ENCODE measurements at places on chromosomes 1 and 21.
A peak's percentile ranks its signal among the peaks of the same experiment; 100 is the strongest.

DNA sequence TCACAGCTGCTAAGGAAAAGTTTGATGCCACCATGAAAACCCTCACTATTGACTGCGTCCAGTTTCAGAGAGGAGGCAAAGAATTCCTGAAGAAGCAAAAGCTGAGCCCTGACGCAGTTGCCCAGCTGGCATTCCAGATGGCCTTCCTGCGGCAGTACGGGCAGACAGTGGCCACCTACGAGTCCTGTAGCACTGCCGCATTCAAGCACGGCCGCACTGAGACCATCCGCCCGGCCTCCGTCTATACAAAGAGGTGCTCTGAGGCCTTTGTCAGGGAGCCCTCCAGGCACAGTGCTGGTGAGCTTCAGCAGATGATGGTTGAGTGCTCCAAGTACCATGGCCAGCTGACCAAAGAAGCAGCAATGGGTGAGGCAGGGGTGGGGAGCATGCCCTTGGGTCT lies 9.5 kb downstream of the CZIB start:
- DNase-seq, result no peak

GRCh38 chr1:75472089-75472970 lies 138.6 kb downstream of the SLC44A5 start:
- DNase-seq, result no peak

DNA sequence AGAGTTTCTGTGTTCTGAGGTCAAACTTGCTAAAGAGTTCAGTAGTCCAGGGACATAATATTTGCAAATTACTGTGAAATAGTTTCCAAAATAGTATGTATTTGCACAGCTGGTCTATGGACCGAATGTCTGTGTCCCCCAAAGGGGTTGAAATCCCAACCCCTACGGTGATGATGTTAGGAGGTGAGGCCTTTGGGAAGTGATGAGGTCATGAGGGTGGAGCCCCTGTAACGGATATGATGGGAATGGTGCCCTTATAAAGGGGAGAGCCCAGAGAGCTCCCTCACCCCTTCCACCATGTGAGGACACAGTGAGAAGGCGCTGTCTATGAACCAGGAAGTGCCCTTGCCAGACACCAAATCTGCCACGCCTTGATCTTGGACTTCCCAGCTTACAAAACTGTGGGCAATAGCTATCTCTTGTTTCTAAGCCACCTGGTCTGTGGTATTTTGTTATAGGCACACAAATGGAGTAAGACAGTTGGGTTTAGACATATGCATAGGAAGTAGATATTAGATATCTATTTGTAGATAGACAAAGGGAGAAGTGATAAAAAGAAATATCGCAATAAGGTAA lies 21.7 kb downstream of the RNF187 start:
- no peak for DNase-seq

DNA sequence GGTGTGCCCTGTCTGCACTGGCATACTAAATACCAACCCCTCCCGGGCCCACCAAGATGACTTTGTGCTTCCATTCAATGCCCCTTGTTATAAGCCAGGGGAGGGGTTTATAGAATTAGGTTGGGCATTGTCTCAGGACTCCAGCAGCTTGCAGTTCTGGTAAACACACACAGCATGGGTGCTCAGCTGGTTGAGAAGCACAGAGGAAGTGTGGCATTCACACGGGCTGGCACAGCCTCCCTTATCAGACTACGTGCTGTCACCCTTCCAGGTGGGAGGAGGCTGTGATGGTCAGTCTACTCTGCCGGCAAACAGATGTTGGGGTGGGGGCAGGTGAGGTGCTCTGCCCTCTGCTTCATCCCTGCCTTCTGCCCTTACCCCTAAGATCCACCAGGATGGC lies 15.0 kb upstream of the SLC6A17 start:
- DNase-seq, result no peak

DNA sequence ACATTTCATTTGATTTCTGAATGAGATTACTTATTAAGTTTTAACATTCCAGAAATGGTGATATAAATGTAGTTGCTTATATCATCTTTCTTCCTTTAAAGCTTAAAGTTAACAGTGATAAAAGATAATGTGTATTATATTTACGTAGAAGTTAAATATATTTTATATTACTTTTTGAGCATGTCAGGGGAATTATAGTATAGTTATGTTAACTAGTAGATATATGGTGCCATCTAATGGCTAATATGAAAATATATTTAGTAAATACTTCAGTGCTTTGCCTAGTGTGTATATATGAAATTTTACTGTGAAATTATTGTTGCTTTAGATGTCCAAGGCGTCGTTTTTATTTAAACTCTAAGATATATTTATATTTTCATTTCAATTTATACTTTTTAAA lies 51.5 kb downstream of the SYT14 start:
- no peak for DNase-seq

DNA sequence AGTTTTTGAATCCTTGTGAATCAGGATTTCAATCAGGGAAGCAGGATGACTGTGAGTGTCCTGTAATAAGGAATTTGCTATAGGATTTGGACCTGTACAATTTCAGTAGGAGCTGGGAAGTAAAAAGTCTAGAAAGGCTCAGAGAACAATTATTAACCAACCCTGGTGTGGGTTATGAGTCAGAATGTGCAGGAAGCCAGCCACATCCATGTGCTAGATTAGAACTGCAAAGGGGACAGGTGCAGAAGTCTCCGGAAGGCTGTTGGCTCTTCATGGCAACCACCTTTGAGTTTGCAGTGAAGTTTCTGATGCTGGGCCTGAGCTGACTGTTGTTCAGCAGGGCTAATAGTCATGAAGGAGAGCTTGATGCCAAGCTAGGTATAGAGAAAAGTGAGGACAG lies 70.7 kb downstream of the SPATA46 start:
- DNase-seq, result no peak

GRCh38 chr21:44965251-44966022 lies 25.6 kb downstream of the SLX9 start:
- no peak for DNase-seq

DNA sequence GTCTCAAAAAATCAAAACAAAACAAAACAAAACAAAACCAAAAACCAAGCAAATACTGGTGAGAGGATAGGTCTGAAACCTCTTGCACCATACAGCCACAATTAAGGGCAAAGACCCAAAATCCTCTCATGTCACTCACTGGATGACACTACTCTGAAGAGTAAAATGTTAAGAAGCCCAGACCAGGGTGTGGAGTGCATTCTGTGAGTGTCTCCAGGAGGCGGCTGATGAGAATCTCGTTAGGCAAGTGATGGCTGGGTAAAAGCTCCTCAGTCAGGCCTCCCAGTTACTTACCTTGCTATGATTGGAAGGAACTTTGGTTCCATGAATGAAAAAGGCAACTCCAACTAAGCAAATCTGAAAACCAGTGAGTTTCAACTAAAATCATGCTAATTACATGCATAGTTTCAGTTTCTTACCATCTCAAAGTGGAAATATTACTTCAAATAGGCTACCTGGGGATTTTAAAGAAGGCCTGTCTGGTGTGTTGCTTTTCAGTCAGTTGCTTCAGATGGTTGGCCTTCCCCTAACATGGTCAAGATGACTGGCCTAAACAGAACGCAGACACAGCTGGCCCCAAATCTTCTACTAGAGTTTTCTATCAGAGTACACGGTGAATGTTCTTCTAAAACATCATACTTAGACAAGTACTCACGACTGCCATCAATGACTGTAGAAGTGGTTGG lies 95.1 kb downstream of the KIAA0319L start:
- no peak for DNase-seq

DNA sequence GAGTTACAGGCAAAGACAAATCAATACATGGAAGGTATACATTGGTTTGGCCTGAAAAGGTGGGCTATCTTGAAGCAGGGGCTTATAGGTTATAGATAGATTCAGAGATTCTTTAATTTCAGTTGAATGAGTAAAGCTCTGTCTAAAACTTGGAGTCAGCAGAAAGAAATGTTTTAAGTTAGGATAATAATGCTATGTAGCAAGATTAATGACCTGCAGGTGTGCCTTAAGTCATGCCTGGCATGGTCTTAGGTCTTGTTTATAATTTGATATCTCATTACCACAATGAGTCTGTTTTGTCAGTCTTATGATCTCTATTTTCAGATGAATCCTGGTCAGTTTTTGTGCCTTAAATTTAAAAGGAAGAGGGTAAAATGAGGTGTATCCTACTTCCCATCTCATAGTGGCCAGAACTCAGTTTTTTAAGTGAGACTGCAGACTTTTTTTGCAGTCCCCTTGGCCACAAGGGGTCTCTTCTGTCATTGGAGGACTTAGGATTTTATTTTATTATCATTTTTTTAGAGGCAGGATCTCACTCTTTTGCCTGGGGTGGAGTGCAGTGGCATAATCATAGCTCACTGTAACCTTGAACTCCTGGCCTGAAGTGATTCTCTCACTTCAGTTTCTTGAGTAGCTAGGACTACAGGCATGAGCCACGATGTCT lies 21.3 kb upstream of the PGBD2 start:
- DNase-seq, result no peak

DNA sequence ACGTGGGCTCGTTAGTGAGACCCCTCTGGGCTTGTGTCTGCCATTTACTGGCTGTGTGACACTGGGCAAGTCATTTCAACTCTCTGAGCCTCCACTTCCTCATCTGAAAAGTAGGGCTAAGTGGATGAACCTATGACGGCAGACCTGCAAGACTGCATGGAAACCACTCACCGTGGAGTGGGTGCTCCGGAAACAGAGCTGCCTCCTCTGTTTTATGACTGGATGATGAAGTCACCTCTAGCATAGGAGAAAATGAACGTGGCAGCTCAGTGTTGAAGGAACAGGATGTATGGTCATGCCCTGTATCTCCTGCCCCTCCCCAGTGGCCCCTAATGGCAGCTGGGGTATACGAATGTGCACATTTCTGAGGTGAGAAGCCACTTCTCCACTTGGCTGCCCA lies 40.5 kb downstream of the STPG1 start:
- no peak for DNase-seq

- no peak for DNase-seq
These were observed 48.3 kb upstream of the FCRL4 start for GRCh38 chr1:157646144-157646543.

DNA sequence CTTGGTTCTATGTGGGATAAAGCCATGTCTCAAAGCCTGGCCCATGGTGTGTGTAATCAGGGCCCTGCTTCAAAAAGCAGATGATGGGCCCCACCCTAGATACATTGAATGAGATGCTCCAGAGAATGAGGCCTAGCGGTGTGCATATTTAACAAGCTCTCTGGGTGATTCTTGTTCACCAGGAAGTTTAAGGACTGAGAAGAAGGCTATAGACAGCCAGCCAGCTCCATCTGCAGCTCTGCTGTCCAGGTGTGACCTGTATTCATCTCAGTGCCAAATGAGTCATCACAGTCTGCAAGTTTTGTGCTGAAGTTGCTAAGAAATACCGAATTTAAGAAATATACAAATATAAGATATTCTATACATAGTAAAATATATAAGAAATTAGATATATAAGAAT lies 182.0 kb upstream of the RUNX1 start:
- DNase-seq, result no peak

- no peak for DNase-seq
These were observed 87.7 kb upstream of the COL6A1 start for GRCh38 chr21:45893740-45894449.

GRCh38 chr1:95257758-95258157 lies 23.7 kb downstream of the RWDD3 start:
- no peak for DNase-seq

DNA sequence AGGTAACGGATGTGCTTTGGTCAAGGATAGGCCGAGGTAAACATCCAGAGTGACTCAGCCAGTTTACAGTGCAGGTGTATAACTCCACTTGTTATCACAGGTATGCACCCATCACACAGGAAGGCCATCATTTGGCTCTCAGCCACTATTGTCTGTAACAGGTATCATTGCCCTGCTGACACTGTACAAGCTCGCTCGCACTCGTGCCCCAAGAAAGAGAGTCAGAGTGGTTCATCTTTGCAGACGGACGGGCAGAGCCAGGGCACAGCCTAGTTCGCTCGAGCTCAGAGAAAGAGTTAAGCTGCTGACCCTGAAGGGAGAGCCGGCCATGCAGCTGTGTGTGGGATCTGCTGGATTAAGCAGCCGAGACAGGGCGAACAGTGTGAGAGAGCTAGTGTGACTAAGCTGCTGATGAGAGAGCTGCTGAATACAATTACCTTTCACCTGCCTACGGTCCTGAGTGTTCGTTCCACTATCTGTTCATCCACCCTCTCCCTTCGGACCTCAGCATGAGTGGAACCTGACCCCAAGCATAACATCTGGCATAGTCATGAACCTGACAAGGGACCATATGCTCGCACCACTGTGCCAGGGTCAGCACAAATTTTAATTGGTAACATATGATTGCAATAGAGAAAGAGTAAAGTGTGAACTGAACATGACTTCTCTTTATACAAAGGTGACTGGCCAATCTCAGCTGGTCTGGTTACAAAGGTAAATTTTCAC lies 27.0 kb upstream of the LYPD8 start:
- DNase-seq, result no peak

DNA sequence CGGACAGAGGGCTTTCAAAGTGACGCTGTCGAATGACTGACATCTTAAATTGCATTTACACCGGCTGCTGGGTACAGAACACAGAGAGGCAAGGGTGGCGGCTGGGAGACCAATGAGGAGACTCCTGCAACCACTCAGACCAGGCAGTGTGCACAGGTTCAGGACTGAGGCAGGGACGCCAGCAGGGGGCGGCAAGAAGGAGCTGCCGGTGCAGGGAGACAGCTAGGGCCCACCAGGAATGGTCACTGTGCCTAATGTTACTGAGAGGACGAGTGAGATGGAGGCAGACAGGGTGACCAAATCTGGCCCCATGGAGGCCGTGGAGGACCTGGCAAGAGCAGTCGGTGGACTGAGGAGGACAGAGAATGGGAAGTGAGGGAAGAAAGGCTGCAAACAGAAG lies 23.5 kb downstream of the GLIS1 start:
- DNase-seq, result no peak

GRCh38 chr1:115717541-115717940 lies 51.0 kb downstream of the CASQ2 start:
- peak; percentile 70 for DNase-seq

GRCh38 chr21:45409466-45410150 lies 4.6 kb downstream of the COL18A1 start:
- no peak for DNase-seq

DNA sequence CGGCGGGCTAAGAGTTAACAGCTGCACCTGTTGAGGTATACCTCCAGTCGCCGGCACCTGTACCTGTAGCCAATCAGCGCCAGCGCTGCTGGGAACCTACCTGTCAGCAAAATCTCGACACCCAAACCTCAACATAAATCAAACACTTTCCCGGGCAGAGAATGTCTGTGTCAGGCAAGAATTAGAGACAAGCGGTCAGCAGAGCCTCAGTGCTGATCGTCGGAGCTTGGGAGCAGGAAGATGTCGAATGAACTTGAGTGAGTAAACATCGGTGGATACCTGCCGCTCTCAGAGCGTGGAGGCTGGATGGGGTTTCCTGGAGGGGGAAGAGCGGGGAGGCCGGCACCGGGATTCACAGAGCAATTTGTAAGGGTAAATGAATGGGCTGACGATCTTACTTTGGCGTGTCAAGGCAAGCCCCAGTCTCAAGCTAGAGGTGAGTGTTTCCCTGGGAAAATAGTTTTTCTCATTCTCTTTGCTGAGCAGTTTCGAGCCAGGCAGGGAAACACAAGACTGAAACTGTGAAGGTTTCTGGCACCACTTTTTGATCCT lies at the start of gene GRHL3:
TSS of gene GRHL3 (plus strand) at position 46 of the 552 bp plus-strand sequence. CDS start at position 241, 195 bp downstream.
- DNase-seq, result no peak

- DNase-seq, result no peak
These were observed 56.8 kb downstream of the ZBTB17 start for GRCh38 chr1:15918962-15919715.
